ENCODE measurements at places on chromosomes 16 and 17.

DNA sequence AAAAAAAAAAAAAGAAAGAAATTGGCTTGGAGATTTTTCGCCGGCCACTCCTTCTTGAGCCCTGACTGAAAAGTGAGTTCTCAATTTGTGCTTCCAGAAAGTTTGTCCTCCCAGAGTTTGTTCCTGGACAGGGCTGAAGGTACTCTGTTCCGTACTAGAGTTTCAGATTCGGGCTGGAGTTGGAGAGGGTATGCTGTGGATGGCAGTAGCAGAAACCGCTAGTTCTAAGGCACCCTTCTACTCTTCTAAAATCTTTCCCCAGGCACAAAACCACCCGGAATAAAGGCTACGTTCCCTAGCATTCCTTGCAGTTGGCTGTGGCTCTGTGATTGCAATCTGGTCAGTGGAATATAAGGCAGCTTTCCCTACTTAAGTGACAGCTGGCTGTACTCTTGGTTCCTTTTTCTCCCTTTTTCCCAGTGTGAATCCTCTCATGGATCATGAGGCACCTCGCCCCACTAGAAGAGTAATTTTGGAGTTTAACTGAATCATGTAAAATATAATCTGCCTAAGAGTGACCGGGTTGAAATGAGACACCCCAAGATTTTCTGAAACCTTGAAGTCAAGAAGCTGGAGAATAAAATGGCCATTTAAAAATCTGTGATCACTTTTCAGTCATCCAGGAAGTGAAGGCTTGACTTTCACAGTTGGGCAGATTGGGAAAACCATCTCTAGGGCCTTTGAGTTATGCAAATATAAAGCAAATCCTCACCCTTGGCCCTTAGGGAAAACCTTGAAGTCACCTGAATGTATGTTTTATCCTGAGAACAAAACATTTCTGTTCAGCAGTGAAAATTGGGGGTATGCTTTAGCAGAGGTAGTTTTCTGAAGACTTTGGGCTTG, 901 bp upstream of the HEATR6 start:
- DNase-seq = no peak

DNA sequence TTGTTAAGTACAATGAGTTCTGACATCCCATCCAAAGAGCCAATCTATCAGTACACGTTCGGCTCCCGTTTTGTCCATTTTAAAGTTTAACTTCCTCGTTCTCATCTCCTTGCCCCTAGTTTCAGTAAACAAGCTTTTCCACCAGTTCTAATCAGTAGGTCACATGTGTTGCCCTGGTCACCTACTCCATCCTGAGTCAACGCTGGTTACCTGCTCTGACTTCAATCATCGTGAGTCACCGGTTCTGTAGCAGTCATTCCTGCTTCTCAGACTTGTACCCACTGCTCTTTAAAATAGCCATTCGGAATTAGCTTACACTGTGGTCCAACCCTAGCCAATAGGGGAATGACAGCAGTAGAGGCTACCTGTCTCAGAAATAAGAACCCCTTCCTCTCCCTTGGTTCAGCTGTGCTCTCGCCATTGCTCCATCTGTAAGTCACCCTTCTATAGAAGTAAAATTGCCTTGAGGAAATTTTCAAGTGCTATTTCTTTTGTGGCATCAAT, 191.0 kb downstream of the CPPED1 start:
- DNase-seq = no peak

DNA sequence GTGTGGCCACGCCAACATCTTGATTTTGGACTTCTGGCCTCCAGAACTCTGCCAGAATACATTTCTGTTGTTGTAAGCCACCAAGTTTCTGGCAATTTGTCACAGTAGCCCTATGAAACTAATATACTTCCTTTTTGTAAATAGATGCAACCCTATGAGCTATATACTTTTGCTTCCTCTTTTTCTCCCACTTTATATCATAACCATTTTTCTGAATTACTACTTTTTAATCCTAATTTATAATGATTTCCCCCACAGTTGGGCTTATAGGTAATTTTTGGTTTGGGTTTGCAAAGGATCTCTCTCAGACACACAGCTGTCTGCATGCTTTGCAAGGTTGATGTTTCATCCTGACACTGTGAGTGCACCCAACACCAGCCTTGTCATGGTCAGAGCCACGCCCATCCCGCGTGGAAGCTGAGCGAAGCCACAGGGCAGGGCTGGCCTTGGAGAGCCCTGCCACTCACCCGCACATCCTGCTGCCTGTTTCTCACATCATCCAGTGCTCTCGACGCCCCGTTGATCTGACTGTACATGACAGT, 5.8 kb downstream of the TRIM25 start:
- DNase-seq = no peak

DNA sequence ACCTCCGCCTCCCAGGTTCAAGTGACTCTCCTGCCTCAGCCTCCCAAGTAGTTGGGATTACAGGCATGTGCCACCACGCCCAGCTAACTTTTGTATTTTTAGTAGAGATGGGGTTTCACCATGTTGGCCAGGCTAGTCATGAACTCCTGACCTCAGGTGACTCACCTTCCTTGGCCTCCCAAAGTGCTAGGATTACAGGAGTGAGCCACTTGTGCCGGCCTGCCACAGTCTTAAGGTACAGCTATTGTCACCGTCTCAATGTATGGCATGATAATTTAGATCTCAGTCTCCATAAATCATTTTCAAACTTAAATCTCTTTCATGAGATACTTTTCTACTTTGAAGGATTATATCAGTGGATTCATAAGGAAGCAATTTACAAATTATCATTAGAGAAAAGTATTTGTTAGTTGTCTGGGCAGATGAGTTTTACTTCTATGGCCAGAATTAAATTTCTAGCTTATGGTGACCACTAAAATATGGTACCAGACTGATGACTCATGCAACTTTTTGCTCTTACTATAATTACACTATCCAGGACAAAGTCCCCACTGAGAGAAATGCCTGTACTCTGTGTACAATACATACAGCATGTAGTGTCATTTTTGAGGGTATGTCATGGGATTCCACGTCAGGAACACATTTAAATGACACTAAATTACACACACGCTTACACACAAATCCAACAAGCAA, 1230.3 kb upstream of the GOT2 start:
- DNase-seq = no peak

DNA sequence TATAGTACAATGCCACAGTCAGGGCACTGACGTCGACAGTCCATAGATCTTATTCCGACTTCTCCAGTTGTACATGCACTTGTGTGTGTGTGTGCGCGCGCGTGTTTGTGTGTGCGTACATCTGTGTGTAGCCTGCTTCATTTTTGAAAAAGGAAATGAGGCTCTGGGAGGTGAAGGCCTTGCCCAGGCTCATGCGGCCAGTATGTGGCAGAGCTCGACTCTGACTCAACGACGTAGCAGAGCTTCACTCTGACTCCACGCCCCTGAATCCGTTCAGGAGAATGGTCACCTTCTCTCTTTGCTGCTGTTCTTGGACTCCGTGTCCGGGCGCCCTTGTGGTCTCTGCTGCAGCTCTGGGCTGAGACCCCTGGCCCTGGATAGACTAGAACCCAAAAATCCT, 81.6 kb upstream of the CIBAR2 start:
- DNase-seq = no peak

GRCh38 chr17:13513039-13513405, 88.7 kb downstream of the HS3ST3A1 start:
- no peak for DNase-seq

GRCh38 chr16:23279721-23280153, 22.4 kb upstream of the SCNN1B start:
- DNase-seq = no peak

GRCh38 chr17:71633391-71633849, 487.4 kb upstream of the SOX9 start:
- peak; percentile 89 for DNase-seq

- DNase-seq = no peak
Measured at GRCh38 chr16:1511662-1512569, 18.8 kb downstream of the TELO2 start.

DNA sequence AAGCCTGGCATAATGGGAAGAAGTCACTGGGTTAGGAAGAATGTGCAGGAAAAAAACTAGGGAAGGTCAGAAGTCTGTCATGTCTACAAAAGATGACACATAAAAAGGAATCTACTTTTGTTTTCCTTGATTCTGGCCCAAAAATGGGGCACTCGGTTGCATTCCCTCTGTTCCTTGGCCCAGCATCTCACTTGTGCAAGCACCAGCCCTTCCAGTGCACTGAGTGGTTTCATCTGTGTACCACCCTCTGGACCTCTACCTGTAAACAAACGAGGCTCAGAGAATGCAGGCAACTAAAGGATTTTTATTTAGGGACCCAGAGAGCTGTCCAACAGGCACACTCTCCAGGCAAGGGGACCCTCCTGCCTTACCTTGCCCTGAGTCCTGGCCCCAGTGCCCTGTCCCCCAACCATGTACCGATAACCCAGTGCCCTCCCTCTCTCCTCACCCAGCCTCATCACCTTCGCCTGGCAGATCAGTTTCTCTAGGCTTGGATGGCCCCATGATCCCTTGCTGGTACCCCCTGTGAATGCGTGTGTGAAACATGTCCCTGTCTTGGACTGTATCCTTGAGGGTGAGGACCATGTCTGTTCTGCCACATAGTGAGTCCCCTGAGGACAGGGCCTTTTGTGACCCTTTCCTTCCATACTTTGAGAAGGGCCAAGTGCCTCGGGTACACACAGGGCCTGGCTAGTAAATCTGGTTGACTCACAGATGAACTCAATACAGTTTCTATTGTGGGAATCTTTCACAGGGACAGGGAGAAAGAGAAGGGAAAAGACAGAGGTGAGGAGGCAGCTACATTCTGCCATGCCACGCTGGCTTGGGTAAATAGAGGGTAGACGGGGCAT, 13.3 kb downstream of the NXPH3 start:
- no peak for DNase-seq

DNA sequence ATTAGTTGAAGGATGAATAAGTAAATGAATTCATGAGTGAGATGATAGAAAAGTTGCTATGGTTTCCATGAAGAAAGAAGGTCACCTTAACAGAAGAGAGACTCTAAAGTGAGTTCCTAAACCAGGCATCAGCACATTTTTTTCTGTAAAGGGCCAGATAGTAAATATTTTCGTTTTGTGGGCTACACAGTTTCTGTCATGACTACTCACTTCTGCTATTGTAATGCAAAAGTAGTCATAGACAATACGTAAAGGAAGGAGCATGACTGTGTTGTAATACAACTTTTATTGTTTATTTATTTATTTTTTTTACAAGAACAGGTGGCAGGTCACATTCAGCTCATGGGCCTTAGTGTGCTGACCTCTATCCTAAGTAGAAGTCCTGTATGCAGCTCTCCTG, 426.1 kb upstream of the DYNLRB2 start:
- DNase-seq = no peak

- no peak for DNase-seq
Measured at GRCh38 chr16:11033629-11034420, 89.5 kb downstream of the CLEC16A start.

GRCh38 chr16:72848028-72848400, 199.9 kb downstream of the ZFHX3 start:
- no peak for DNase-seq

DNA sequence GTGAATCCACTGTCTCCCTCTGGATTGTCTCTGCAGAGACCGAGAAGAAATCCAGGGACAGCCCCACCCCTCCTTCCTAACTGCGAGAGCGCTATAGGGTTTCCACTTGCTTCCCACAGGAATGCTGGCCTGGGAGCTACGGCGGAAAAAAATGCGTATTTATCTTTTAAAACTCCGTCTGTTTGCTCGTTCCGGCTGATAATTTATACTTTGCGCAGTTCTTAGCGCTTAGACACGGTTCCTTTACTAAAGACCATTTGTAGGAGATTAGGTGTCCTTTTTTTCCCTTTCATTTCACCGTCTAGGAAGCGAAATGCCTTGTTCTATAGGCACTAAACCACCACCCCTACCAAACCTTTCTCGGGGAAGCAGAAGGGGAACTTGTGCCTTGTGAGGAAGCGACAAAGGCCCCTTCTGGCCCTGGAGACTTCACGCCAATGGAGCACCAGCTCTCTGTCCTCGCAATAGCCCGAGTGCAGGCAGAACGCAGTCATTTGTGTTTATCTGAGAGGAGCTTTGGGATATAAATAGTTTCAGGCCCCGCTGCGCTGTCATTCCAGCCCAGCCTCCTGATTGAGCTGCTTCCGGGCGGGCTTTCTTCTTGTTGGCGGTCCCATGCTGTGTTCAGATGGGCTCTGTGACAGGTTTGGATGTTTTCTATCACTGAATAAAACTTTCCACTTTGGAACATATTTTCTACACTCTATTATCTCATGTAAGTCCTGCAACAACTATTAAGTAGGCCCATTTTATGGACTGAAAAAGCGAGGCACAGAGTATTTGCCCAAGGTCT, 791 bp upstream of the SUPT4H1 start:
- no peak for DNase-seq

DNA sequence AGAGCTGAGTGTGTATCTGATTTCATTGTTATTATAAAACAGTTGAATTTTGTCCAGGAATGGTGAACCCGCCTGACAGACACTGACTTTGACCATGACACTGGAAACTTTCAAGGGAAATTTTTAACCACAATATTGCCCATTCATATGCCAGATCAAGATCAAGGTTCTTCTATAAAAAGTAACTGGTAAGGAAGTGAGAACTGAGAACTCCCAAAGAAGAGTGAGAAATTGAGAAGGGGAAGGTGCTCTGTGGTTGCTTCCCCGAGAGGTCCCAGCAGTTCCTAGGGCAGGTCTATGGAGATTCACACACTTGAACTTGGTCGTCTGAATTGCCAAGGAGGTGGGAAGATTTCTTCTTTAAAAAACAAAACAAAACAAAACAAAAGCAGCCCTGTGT, 27.3 kb downstream of the SLC6A4 start:
- DNase-seq = no peak

DNA sequence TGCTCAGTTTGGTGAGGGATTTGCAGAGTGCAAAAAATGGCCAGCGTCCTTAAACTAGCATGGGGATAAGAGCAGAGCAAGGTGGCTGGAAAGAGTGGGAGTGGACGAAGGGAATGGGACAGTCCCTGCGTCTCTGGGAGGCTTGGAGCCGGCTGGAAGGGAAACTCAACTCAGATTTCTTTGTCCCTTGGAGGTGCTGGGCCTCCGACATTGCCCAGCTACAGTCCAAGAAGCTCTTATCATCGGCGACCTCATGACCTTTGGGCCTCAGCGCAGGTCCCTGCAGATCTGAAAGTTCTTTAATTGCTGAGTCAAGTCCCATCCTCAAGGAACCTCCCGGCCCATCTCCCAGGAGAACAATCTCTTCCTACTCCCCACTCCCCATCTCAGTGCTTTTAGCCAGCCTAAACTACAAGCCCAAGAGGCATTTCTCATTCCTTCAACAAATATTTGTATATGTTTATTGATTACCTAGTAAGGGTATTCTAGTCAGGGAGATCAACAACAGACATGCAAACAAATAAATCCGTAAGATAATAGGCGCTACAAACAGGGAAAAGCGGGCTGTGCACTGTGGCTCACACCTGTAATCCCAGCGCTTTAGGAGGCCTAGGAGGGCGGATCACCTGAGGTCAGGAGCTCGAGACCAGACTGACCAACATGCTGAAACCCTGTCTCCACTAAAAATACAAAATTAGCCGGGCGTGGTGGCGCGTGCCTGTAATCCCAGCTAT, 985 bp upstream of the TMEM107 start:
- DNase-seq = no peak

GRCh38 chr16:566475-567372, at the start of gene NHLRC4:
NHLRC4 (plus strand) TSS chr16:567005; CDS start chr16:568048, 1,043 bp downstream.
- peak; percentile 4 for DNase-seq

GRCh38 chr17:73156166-73156840, 8.5 kb upstream of the SSTR2 start:
- no peak for DNase-seq
